ENCODE measurements at places on chromosomes 7 and 10. TPM values are rescaled to one million over a fixed set of nuclear protein-coding genes. Genes with fewer than 3 reads are reported as not detected.

- no peak overlapping the region for H3K4me3 ChIP-seq
- H3K36me3 ChIP-seq, result no peaks in the 10 kb centered on the region
- no peaks in the 10 kb centered on the region for H3K27me3 ChIP-seq
- no peaks in the 10 kb centered on the region for H3K4me1 ChIP-seq
- no peak for DNase-seq
Measured at GRCh38 chr7:151390598-151391357, 19.1 kb downstream of the WDR86 start.

DNA sequence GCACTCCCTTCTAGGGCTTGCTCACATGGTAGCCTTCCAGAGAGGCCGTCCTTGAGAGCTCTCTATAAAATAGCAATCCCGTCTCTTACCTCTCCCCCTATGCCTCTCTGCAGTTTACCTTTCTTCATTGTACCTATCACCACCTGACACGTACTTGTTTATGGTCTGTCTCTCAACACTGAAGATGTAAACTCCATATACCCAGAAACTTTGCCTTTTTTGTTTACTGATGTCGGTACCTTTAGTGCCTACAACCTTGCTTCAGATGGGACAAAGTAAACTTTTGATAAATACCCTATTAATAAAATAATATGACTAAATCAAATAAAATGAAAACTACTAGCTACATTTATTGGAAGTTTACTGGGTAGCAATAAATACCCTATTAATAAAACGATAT is 220.6 kb downstream of the GPAM start:
- H3K27me3 ChIP-seq, result no peaks in the 10 kb centered on the region
- no peak overlapping the region for H3K27ac ChIP-seq
- DNase-seq, result no peak

- no peak for DNase-seq
- no peaks in the 10 kb centered on the region for H3K36me3 ChIP-seq
- H3K27ac ChIP-seq, result no peak overlapping the region
Measured at GRCh38 chr10:131174651-131175540, 136.6 kb downstream of the TCERG1L start.

GRCh38 chr7:121301446-121302213 is 27.2 kb upstream of the WNT16 start:
- H3K4me3 ChIP-seq, result no peak overlapping the region
- no peaks in the 10 kb centered on the region for H3K36me3 ChIP-seq
- no peak for DNase-seq
- H3K27me3 ChIP-seq, result no peaks in the 10 kb centered on the region
- peak overlapping the region; percentile 92 for H3K27ac ChIP-seq

GRCh38 chr10:71684356-71685173 is 35.0 kb downstream of the C10orf105 start:
- no peaks in the 10 kb centered on the region for H3K36me3 ChIP-seq
- H3K4me3 ChIP-seq, result no peak overlapping the region
- H3K27me3 ChIP-seq, result no peaks in the 10 kb centered on the region
- DNase-seq, result no peak

GRCh38 chr7:152664636-152665035 is 11.3 kb downstream of the XRCC2 start:
- H3K36me3 ChIP-seq, result peaks cover 33% of the 10 kb centered on the region
- H3K27me3 ChIP-seq, result no peaks in the 10 kb centered on the region
- no peaks in the 10 kb centered on the region for H3K4me1 ChIP-seq
- no peak for DNase-seq
- H3K27ac ChIP-seq, result no peak overlapping the region

DNA sequence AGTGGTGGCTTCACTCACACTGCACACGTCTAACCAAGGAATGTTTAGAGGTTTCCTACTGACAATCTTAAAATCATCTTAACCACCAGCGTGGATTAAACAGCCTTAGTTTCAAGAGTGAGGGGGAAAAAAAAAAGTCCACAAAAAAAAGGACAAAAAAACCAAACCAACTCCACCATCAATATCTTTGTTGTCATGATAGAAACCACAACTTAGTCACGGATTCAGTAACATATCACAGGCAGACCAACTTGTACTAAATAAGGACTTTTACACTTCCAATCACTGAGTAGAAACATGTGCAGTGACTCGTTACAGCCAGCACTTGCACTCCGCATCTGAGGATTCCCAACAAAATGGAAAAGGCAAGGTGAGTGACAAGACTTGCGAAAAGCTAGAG is 46.5 kb downstream of the FAM171A1 start:
- H3K27me3 ChIP-seq, result no peaks in the 10 kb centered on the region
- H3K36me3 ChIP-seq, result peaks cover 8% of the 10 kb centered on the region
- DNase-seq, result no peak
- 0 out of 2 replicates have a peak overlapping the region, but pooled peaks have one; percentile 69 for H3K27ac ChIP-seq

DNA sequence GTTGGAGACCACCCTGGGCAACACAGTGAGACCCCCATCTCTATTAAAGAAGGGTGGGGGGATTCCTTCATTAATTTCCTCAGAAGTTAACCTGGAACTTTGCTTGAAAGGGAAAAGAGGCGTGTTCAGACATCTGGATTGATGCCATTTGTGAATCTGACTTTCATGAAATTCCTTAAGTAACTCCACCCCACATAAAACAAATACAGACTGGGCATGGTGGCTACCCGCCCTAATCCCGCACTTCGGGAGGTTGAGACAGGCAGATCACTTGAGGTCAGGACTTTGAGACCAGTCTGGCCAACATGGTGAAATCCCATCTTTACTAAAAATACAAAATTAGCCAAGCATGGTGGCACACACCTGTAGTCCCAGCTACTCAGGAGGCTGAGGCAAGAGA is 75.0 kb downstream of the EEPD1 start:
- no peak overlapping the region for H3K4me3 ChIP-seq
- peaks cover 41% of the 10 kb centered on the region for H3K4me1 ChIP-seq
- H3K27ac ChIP-seq, result no peak overlapping the region
- no peaks in the 10 kb centered on the region for H3K27me3 ChIP-seq
- H3K36me3 ChIP-seq, result no peaks in the 10 kb centered on the region

- DNase-seq, result no peak
- no peaks in the 10 kb centered on the region for H3K4me1 ChIP-seq
- H3K27me3 ChIP-seq, result no peaks in the 10 kb centered on the region
- no peak overlapping the region for H3K27ac ChIP-seq
- no peaks in the 10 kb centered on the region for H3K36me3 ChIP-seq
Measured at GRCh38 chr7:50367570-50367969, 63.1 kb downstream of the IKZF1 start.

GRCh38 chr10:71754562-71754961 is 18.8 kb downstream of the VSIR start:
- no peak overlapping the region for H3K27ac ChIP-seq
- peaks cover 7% of the 10 kb centered on the region for H3K4me1 ChIP-seq
- H3K36me3 ChIP-seq, result peaks cover 25% of the 10 kb centered on the region
- no peak for DNase-seq

GRCh38 chr10:22825841-22826240 is 102.0 kb upstream of the ARMC3 start:
- peak overlapping the region; percentile 44 for H3K27ac ChIP-seq
- no peaks in the 10 kb centered on the region for H3K27me3 ChIP-seq

The PGAM2 gene
- total RNA-seq, result 0.13 TPM

The SH2D4B gene
- not detected for total RNA-seq

All from SJSA1 (cell line).